Astrocyte of the cerebellum (primary cell): ENCODE measurements at places on chromosomes 4 and X.

DNA sequence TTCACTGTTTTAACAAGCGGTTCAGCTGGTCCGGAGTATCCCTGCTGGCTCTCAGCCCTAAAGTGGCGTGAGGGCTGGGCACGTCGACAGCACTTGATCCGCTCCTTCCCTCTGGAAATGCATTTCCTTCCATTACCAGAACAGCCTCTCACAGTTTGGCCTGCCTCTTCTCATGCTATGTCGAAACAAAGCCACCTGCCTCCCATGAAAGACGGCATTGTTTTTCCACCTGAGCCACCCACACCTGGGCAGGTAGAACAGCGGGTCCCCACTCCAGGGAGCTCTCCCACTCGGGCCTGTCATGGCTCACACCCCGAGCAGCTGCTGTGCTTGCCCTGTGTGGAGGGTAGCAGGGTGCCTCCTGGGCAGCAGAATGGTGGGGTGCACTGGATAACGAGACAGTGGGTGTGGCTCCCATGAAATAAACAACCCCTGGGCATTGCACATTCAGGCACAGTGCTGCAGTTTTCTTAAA lies 86.2 kb downstream of the FHDC1 start:
- no peak for DNase-seq

DNA sequence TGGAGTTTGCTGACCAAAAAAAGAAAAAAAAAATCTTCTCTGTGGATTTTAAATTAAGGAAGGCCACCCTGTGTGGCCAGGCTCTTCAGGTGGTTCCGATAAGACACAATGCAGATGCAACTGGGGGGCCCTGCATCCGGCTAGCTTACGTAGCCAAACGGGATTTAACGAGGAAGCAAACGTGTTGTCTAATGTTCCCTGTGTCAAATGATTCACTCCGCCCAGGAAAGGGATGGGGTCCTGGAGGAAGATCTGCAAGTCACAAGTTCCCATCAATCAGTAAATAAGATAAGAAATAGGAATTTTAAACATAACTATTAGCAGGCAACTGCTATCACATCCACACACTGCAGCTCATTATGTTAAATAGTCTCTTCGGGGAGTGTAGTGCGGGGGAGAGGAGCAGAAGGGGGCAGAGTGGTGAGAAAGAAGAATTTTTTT lies 216.4 kb upstream of the GYPA start:
- DNase-seq: no peak

GRCh38 chrX:19578956-19579355 lies 63.6 kb upstream of the MAP3K15 start:
- DNase-seq: no peak

DNA sequence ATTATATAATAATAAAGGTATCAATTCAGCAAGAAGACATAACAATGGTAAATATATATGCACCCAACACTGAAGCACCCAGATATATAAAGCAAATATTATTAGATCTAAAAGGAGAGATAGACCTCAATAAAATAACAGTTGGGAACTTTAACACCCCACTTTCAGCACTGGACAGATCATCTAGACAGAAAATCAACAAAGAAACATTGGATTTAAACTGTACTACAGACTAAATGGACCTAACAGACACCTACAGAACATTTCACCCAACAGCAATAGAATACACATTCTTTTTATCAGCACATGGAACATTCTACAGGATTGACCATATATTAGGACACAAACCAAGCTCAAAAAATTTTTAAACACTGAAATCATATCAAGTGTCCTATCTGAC lies 76.6 kb downstream of the CBR4 start:
- DNase-seq: no peak

- DNase-seq: no peak
These were observed 826 bp upstream of the SCML1 start for GRCh38 chrX:17736478-17736855.

GRCh38 chr4:104128031-104128849 lies 366.5 kb downstream of the CXXC4 start:
- DNase-seq: peak; percentile 3

GRCh38 chr4:44652002-44652401 lies 577 bp upstream of the YIPF7 start:
- DNase-seq: no peak

DNA sequence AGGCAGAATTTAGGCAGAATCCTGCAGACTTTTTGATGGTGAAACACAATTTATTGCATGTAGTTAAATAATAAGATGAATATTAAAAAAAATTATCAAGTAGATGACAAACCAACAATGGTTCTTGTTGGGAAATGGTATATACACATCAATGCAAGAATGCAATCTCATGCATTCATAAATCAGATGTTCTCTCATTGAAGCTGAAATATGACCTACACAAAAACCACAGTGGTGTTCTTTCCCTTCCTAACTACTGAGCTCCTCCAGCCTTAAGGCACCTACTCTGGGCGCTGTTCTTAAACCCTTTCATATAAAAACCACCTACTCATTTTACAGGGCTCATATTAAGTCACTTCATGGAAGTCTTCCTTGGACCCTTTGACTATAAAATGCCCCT lies 64.1 kb downstream of the ANTXR2 start:
- no peak for DNase-seq

DNA sequence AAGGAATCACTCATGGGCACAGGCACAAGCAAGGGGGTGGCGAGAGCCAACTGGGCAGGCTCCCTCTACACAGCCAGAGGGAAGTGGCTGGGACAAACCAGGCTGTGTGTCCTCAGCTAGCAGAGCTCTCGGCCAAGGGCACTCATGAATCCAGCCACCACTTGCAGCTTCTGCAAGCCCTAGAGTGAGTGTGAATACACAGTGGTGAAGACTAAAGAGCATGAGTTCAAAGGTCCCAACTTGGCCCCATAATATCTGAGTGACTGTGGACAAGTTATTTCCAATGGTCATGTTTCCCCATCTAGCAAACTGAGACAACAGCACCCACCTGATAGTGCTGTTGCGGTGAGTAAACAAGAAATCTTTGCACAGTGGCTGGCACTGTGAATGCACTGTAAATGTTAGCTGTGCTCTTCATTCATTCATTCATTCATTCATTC lies 51.7 kb downstream of the ADGRG2 start:
- DNase-seq: no peak
